Mucosa of descending colon (tissue), 3 donors: ENCODE measurements at places on chromosomes 6 and 20. TPM values are rescaled to one million over a fixed set of nuclear protein-coding genes. Genes with fewer than 3 reads are reported as not detected.

The PRSS35 gene
- not detected for total RNA-seq

The TXLNB gene
- total RNA-seq, result 0.89 TPM

The SLC2A10 gene
- total RNA-seq, result 13.4 TPM

The KIF3B gene
- 39.3 TPM for total RNA-seq

The DEFB124 gene
- not detected for total RNA-seq

The NFKBIL1 gene
- 18.3 TPM for total RNA-seq

The DEFB125 gene
- total RNA-seq, result not detected

The CAGE1 gene
- total RNA-seq, result 0.09 TPM
